Right atrium auricular region (tissue), 2 donors: ENCODE measurements at places on chromosomes 12 and 14. TPM values are rescaled to one million over a fixed set of nuclear protein-coding genes. Genes with fewer than 3 reads are reported as not detected.

The LIMA1 gene
- total RNA-seq = 20.7 TPM

The FSCB gene
- total RNA-seq = not detected

The SYT10 gene
- not detected for total RNA-seq

The KRT80 gene
- total RNA-seq = 1.5 TPM

The PLEK2 gene
- total RNA-seq = 2.1 TPM

The SCNN1A gene
- 18.7 TPM for total RNA-seq

The KRT2 gene
- not detected for total RNA-seq

The VRTN gene
- total RNA-seq = not detected

The MLEC gene
- 179 TPM for total RNA-seq

The CCDC198 gene
- total RNA-seq = not detected

The DIO2 gene
- total RNA-seq = 0.28 TPM

The MYF6 gene
- 0.28 TPM for total RNA-seq

The CBLN3 gene
- 0.48 TPM for total RNA-seq

The ZNF605 gene
- 11.7 TPM for total RNA-seq
